Heart left ventricle (tissue), 16 donors: ENCODE measurements at places on chromosomes 6 and 20. TPM values are rescaled to one million over a fixed set of nuclear protein-coding genes. Genes with fewer than 3 reads are reported as not detected.

DNA sequence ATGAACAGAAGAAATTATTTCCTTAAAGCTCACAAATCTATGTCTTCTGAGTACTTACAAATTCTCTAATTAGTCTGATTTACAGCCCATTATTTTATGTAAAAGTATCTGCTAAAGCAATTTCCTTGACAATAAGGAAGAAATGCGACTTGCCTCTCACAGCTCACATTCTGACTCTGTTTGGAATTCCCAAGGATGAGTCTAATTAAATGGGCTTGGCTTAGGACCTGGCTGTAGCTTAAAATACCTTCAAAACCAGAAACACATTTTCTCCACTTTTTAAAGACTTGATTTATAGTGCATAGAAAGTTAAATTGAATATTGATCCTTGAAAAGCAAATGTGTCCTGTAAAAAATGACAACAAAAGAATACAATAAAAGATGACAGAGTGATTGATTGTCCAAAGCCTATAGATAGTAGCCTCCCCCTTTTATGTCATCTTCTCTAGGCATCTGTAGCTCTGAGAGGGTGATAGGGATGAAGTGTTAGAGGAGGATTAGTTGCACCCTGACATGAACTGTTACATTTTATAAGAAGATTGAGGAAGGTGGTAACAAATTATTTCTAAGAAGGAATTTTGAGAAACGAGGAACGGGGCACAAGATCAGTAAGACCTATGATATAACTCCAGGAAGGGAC lies 118.9 kb downstream of the MACROD2 start:
- no peaks in the 10 kb centered on the region for H3K36me3 ChIP-seq
- DNase-seq: no peak
- no peak overlapping the region for H3K4me3 ChIP-seq
- H3K4me1 ChIP-seq: no peaks in the 10 kb centered on the region
- no peaks in the 10 kb centered on the region for H3K27me3 ChIP-seq

DNA sequence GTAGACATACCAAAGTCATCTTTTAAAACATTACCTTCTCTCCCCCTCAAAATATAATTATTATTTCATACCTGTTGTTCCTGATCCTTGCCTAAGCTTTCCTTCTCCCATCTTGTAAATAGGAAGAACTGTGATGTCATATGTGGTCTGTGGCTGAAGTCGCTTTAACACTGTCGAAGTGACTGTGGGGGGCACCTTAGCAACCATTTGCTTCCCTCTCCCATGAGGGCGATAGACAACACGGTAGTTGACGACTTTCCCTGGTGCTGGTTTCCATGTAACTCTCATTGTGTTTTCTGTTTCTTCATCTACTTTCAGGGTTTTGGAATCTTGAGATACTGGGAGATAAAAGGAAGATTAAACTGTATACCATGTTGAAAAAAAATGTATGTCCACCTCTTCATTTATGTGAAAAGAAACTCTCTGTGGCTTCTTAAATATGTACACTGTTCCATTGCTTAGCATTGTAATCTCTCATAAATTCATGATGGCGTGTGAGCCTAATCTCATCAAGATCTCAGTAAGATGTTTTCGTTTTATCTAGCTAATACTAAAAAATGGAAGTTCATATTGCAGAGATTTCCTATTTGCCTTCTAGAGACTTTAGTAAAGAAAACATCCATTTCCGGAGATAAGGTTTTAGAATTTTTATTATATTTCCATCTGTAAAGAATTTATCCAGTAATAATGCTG lies 49.5 kb downstream of the COL12A1 start:
- no peak for DNase-seq
- H3K27me3 ChIP-seq: no peaks in the 10 kb centered on the region
- H3K4me3 ChIP-seq: no peak overlapping the region
- H3K27ac ChIP-seq: no peak overlapping the region
- H3K36me3 ChIP-seq: no peaks in the 10 kb centered on the region

- H3K36me3 ChIP-seq: no peaks in the 10 kb centered on the region
- no peak overlapping the region for H3K4me3 ChIP-seq
- no peak overlapping the region for H3K27ac ChIP-seq
- no peak for DNase-seq
- peaks cover 23% of the 10 kb centered on the region for H3K4me1 ChIP-seq
- no peaks in the 10 kb centered on the region for H3K27me3 ChIP-seq
Measured at GRCh38 chr6:16503970-16504415, 257.3 kb downstream of the ATXN1 start.

GRCh38 chr20:64136004-64136710 lies 28.1 kb upstream of the MYT1 start:
- H3K4me3 ChIP-seq: no peak overlapping the region
- no peak for DNase-seq
- H3K36me3 ChIP-seq: no peaks in the 10 kb centered on the region
- H3K27ac ChIP-seq: no peak overlapping the region

- H3K27me3 ChIP-seq: no peaks in the 10 kb centered on the region
- no peak overlapping the region for H3K4me3 ChIP-seq
- no peak for DNase-seq
- H3K27ac ChIP-seq: no peak overlapping the region
- H3K36me3 ChIP-seq: no peaks in the 10 kb centered on the region
Measured at GRCh38 chr20:60785301-60785700, 466.8 kb upstream of the CDH4 start.

- H3K36me3 ChIP-seq: no peaks in the 10 kb centered on the region
- no peaks in the 10 kb centered on the region for H3K4me1 ChIP-seq
- no peak overlapping the region for H3K27ac ChIP-seq
- DNase-seq: no peak
- H3K27me3 ChIP-seq: no peaks in the 10 kb centered on the region
- H3K4me3 ChIP-seq: no peak overlapping the region
Measured at GRCh38 chr6:19705606-19706005, 131.6 kb upstream of the ID4 start.

The CD93 gene
- total RNA-seq: 52.3 TPM

GRCh38 chr20:17169585-17170136 lies 57.2 kb upstream of the PCSK2 start:
- H3K4me3 ChIP-seq: no peak overlapping the region
- DNase-seq: peak; percentile 26
- no peaks in the 10 kb centered on the region for H3K27me3 ChIP-seq
- no peaks in the 10 kb centered on the region for H3K36me3 ChIP-seq
- no peak overlapping the region for H3K27ac ChIP-seq
- H3K4me1 ChIP-seq: no peaks in the 10 kb centered on the region

The RAET1G gene
- not detected for total RNA-seq

GRCh38 chr20:3710011-3710466 lies 2.4 kb downstream of the SIGLEC1 start:
- H3K36me3 ChIP-seq: no peaks in the 10 kb centered on the region
- H3K4me3 ChIP-seq: no peak overlapping the region
- no peaks in the 10 kb centered on the region for H3K4me1 ChIP-seq
- H3K27me3 ChIP-seq: no peaks in the 10 kb centered on the region

The SLC23A2 gene
- total RNA-seq: 18.7 TPM

DNA sequence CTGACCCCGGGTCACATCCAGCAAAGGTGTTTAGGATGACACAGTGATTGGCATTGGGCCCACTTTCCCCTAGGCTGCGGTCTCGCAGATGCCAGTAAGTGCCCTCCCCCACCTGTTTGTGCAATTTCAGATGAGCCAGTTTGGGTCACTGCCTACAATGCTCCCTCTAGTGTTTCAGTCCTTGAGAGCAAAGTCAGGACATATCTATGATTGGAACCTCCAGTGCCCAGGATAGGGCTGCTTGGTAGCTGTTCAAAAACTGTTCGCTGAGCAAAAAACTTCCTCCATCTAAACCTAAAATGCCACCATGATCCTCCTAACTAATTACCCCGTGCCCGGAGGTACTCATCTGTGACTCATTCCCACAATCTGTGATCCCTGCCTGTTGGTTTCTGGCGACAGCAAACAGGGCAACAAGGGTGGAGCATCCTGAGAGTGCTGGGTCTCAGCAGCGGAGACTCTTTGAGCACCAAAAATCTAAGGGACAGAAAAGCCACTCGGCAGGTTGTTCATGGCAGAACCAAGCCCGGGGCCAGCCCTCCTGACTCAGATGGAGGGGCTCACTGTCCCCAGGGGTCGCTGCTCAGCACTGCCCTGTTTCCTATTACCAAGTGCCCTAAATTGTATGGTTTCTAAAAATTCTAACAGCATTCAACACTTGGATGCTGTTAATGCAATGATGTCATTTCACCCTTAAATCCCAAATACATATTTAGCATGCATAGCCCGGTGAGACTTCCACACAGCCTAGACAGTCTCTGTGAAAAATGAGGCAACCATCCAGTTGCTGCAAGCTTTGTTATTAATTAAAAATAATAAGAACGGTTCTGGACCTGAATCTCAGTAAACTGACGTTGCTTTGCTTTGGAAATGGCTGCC lies 5.0 kb downstream of the VSX1 start:
- no peaks in the 10 kb centered on the region for H3K36me3 ChIP-seq
- H3K27ac ChIP-seq: no peak overlapping the region
- H3K4me3 ChIP-seq: no peak overlapping the region

DNA sequence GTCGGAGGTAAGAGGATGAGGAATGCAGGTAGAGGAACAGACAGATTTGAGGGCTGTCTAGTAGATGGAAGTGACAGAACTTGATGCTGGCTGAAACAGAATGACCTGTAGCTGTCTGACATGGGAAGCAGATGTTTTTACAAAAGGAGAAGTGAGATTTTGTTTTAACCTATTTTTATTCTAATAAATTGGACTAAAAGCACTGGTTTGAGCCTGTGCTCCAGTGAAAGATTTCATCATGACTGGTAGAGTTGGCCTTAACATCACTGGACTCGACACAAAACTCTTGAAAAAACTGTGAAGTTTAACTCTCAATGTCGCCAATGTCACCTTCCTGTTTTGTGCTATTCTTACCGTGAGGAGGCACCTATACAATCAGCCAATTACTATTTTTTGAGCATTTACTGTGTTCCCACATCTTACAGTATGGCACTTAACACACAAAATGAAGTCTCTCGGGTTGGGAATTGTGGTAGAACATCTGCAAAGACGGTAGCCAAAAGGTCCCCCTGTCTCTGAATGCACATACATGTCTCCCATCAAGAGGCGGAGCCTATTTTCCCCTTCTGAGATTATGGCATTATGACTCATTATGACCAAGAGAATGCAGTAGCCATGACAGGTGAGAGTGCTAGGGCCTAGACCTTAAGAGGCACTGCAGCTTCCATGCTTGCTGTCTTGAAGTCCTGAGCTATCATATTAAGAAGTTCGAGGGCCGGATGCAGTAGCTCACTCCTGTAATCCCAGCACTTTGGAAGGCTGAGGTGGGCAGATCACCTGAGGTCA lies 93.2 kb downstream of the FOXF2 start:
- no peaks in the 10 kb centered on the region for H3K4me1 ChIP-seq
- no peaks in the 10 kb centered on the region for H3K27me3 ChIP-seq
- DNase-seq: no peak
- H3K4me3 ChIP-seq: no peak overlapping the region
- H3K36me3 ChIP-seq: no peaks in the 10 kb centered on the region
- no peak overlapping the region for H3K27ac ChIP-seq

The CGAS gene
- total RNA-seq: 0.95 TPM

The KIF25 gene
- not detected for total RNA-seq

- peak; percentile 79 for DNase-seq
- no peaks in the 10 kb centered on the region for H3K27me3 ChIP-seq
- H3K27ac ChIP-seq: peak overlapping the region; percentile 81
- H3K4me1 ChIP-seq: peaks cover 33% of the 10 kb centered on the region
- H3K4me3 ChIP-seq: peak overlapping the region; percentile 66
- no peaks in the 10 kb centered on the region for H3K36me3 ChIP-seq
Measured at GRCh38 chr6:26553264-26553634, 15.1 kb downstream of the HMGN4 start.

The MICAL1 gene
- total RNA-seq: 11.4 TPM

The ABHD12 gene
- 25.1 TPM for total RNA-seq

DNA sequence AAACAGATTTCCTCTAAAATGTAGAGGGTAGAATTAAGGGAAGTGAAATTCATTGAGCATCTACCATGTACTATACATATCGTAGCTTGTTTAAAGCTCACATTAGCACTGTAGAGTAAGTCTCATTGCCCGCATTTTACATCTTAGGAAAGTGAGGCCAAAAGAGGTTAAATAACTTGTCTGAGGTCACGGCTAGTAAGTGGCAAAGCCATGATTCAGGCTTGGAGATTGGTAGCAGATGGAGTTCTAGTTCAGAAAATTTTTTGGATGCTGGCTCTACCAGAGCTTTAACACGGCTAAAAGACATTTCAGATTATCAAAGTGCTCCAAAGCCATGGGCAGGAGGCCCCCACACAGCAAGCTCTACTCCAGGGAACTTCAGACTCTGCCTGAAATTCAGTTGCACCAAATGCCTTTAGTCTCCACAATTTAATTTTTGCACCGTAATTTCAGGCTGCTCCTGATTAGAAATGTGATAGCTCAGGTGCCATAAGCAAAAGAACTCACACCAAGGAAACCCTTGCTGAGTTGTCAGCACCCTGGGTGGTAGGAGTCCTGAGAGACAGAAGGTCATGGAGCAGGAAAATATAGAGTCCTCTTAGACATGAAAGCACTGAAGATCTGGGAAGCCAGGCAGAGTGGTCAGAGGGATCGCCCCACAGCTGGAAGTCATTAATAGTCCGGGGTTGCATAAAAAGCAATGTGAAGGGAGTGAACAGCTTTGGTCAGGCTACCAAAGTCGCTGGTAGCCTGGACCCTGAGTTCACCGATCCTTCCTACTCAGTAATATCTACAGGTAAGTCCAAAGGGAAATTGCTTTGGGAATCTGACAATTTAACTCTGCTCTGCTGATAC lies 55.2 kb upstream of the ASIP start:
- peaks cover 3% of the 10 kb centered on the region for H3K27me3 ChIP-seq
- no peak overlapping the region for H3K4me3 ChIP-seq
- no peak overlapping the region for H3K27ac ChIP-seq
- H3K4me1 ChIP-seq: no peaks in the 10 kb centered on the region
